NCI-H446 treated with DMSO at 0.1 percent for 48 hours (cell line): ENCODE measurements at places on chromosomes 13 and 19.

DNA sequence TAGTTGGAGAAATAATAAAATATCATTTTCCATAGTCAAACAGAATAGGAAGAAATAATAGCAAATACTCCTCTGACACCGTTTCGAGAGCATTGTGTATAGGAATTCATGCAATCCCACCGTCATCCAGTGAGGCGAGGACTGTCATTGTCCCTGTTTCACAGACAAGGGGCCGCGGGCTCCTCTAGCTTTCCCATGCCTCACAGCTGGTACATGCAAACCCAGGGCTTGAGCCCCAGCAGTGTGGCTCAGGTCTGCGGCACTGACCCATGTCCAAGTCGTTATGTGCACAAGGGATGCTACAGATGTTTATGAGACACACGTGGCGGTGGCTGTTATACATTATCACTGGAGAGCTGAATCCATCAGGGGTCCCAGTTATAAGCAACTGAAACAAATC lies 18.5 kb upstream of the ATP11A start:
- no peak for DNase-seq

- DNase-seq = no peak
Observed at GRCh38 chr19:29588095-29588494, 18.0 kb upstream of the POP4 start.

DNA sequence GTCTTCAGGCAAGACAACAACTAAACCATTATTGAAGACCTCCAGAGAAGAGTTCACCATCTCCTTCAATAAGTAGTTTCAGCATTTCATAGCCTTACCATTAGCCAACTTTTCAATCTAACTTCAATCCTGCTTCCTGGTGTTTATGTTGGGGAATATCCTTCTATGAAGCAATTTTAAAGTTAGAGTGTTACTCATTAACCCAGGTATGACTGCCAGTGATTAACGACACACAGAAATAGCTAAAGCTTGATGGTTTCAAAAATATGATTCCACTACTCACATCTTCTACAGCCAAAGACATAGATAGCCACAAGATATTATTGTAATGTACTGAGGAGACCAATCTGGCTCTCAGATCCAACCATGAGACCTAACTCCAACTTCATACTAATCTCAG lies 403.2 kb downstream of the EFNB2 start:
- no peak for DNase-seq

DNA sequence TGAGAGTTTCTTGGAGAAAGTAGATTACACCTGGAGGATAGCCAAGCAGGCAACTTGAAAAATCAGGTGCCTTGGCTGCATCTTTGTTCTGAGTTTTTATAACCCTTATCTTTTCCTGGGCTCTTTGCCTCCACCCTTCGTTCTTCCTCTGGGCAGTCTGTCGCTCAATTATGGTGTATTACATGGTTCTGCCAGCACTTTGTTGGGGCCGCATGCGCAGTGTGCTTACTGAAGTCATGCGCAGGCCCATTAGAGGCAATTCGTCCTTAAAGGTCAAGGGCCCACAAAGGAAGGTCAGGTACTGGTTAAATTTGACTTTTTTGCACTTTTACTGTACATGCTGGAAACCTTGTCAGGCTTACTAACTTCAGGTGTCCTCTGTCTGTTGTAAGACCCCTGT lies 761.9 kb upstream of the SLITRK5 start:
- no peak for DNase-seq

GRCh38 chr19:28331596-28331995 lies 881.4 kb downstream of the UQCRFS1 start:
- no peak for DNase-seq

GRCh38 chr19:42109896-42110295 lies 22.4 kb downstream of the POU2F2 start:
- no peak for DNase-seq

DNA sequence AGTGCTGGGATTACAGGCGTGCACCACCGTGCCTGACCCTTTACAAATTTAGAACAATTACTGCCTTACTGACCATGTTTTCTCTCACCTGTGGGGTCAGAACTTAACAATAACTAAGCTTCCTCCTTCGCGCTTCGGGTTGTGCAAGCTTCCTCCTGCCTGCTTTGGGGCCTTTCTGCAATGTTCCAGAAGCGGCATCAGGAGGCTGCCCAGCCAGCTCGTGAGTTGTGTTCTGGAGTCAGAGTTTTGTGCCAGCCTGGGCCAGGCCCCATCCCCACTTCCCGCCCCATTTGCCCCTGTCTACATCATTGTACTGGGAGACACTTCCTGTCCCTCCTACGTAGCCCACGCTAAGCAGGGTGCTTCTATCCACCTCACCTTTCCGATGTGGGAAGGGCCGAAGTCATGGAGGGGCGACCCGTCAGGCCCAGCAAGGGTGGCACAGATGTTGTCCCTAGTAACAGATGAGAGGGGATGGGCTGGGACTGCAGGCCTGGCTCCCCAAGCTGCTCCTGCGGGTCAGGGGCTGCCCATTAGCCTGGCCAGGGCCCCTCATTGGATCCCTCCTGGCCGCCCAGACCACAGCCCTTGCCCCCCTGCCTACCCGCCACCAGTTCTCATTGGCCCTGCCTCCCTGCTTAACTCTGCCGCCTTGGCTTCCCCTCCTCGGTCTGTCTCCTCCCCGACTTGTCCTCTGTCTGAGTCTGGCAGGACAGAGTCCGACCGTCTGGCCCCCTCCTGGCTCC lies 13.4 kb downstream of the UHRF1 start:
- DNase-seq = no peak

DNA sequence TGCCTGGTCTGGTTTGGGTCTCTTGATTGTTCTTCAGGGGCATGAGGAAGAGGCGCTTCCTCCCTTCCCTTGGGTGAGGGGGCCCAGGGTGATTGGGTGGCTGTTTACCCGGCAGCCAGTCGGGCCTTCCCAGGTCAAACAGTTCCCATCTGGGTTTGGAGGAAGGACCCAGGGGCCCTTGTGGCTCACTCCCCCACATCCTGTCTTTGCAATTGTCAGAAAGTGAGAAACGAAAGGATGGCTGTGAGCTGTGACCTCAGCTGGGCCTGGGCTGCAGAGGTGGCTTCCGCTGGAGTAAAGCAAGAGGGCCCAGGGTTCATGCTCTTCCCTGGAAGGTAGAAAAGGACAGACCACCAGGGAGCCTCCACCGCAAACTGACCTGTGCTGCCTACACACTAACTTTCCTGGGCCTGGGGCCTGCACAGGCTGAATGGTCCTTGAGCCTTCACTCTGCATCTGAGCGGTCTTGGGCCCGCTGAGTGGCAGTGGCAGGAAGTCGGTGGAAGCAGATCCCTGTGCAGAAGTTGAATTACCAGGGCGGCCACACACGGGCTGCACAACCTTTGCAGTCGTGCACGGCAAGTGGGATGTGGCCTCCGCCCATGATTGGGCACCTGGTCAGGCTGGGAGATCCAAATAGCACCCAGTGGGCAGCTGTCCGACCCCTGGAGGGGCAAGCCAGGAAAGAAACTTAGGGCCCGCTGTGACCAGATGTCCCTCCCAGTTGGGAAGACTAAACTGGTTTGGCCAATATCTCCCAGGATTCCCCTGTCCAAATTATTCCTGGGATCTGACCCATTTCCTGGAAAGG lies 5.3 kb upstream of the CD79A start:
- DNase-seq = no peak

DNA sequence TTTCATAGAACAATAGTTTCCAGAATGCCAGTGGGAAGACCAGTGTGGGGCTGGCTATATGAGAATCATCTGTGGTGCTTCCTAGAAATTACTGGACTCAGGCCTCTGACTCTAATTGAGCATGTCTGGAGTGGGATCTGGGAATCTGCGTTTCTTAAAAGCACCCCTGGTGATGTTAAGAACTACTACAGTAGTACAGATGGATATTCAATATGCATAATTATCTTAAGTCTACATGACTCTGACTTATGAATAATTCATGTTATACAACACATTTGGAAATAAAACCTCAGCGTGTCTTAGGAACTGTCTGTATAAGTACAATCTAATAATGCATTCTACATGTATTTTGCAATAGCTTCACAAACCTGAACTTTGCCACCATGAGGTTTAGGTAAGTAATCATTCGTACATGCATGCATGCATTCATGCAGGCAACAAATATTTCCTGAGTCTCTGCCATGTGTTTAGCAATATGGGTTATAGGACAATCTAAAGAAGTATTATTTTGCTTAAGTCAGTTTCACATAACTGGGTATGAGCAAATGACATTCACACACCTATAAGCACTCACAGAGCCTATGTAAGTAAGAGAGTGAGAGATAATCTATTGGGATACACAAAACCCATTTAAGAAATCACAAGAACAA lies 62.0 kb downstream of the EPSTI1 start:
- DNase-seq = no peak

DNA sequence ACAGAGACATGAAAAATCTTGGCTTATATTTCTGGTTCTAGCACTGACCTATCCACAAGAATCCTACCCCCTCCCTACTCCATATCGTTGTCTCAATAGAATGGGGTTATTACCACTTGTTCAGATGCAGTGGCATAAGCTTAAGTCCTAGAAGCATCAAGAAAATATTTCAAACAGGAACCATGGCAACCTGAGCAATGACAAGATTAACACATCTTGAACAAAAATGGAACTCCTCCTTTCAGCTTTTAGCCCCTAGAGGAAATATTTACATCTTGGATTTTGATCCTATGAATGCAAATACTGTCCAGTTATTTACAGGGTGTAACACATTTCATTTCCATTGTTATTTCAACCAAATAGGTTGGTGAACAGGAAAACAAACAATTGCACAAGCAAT lies 46.1 kb upstream of the TSC22D1 start:
- DNase-seq = no peak

DNA sequence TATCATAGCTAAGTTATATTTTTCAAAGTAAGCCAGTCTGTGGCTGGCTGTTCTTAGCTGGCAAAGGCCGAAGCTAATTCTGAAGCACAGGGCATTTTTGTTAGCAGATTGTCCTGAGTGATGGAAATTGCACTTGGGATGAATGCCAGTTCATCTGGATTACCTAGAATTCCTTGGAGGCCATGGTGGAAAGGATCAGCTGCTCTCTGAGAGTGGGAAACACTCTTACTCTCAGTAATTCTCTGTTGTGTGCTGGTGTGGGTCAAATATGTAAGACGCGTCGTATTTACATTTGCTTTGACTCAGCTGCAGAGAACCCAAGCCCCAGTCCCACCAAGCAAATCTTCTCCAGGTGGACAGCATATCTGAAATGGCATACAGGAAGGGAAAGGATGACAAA lies 60.7 kb upstream of the C1QTNF9B start:
- DNase-seq = no peak

DNA sequence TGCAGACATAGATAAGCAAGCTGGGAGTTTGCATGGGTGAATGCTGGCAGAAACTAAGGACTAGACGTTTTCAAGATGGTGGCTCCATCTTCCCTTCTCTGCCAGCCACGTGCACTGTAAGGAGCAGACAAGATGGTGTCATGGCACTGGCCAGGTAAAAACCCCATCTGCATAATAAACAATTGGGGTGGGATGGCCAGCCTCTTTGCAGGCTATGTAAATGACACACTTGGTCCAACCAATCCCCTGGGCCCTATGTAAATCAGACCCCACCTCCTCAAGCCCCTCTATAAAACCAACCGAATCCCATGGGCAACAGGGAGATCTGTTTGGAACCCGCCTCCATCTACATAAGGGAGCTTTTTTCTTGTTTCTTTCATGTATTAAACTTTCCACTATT lies 2.4 kb upstream of the OR7A5 start:
- no peak for DNase-seq

- peak; percentile 44 for DNase-seq
Observed at GRCh38 chr13:54373211-54373610, 1344.6 kb downstream of the OLFM4 start.

- no peak for DNase-seq
Observed at GRCh38 chr13:79853251-79853650, 372.3 kb downstream of the NDFIP2 start.

- DNase-seq = no peak
Observed at GRCh38 chr13:94267581-94268366, 211.7 kb downstream of the DCT start.

DNA sequence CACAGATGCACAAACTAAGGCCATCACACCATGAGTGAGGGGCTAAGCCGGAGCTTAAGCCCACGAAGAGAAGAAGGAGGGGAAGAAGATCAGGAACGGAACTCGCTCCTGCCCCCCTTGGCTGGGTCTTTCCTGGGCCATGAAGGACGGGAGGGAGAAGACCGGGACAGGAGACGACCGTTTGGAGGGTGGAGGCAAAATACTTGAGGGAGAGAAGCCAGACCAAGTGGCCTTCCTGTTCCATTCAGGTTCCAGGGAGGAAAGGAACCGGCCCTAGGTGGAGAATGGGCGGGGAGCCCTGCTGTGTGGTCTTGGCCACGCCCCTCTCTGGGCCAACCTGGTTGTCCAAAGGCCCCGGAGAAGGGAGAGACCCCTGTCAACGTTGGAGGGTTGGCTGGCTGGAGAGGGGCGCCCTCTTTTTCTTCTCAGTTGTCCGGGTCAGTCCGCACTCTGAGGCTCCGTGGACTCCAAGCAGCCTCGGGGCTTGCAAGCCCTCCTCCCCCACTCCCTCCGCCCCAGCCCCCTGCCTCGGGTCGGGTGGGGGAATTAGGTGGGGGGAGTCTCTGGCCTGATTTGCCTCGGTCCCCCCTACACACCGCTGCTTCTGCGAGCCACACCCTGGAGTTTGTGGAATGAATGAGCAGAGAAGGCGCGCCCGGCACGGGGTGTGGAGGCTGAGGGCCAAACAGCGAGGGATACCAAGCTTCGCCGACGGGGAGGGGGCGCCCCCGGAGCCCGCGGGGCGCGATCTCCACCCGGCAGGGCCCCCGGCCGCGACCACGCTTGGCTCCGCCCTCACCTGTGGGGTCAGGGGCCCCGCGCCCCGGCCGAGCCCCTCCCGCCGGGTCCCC lies 757 bp downstream of the FBN3 start:
- no peak for DNase-seq

GRCh38 chr19:22622901-22623840 lies 11.0 kb upstream of the ZNF492 start:
- DNase-seq = no peak

DNA sequence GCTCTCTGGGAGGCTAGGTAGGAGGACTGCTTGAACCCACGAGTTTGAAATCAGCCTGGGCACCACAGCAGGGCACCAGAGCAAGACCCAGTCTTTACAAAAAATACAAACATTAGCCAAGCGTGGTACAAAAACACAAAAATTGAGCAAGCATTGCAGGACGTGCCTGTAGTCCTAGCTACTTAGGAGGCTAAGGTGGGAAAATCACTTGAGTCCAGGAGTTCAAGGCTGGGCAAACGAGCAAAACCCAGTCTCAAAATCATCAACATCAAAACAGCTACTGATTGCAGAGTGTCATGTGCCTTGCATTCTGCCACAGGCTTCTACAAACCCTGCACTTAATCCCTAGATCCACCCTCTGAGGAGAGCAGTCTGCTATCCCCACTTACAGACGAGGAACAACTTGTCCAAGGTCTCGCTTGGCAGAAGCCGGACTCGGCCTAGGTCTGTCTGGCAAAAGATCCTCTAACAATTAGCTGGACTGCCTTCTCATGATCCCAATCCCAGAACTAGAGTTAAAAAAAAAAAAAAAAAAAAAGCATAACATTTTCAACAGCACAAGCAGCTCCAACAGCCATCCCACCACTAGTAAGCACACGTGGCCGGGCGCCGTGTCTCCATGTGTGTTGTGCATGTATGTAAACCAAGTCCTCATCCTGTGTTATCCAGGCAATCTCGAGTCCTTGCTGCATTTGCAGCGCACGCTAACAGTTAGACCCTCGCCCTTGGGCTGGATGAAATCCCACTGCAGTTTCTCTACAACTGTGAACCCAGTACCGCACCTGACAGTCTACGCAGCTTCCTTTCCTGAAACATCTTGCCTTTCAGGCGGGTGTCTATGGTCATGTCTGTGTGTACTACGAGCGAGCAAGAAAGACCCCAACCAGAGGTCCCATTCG lies 2.0 kb downstream of the PPP6R1 start:
- no peak for DNase-seq
